CD4-positive, alpha-beta memory T cell (primary cell): ENCODE measurements at places on chromosomes 12 and 14.

- no peak for DNase-seq
Measured at GRCh38 chr14:51627313-51627712, 24.4 kb upstream of the FRMD6 start.

DNA sequence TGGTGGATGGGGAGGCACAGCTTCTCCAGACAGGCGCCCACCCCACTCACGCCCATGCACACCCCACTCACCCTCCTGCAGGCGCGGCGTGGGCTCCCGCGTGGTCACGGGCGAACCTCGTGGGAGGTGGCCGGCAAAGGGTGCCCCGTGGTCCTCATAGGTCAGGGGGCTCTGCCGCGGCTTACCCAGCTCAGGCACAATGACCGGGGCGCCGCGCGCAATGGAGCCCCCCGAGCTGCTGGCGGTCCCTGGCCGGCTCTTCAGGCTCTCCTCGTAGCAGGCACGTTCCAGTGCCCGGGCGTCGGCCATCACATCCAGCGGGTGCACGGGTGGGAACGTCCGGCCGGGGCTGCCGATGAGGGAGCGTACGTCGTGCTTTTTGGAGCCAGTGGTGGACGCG, 49.6 kb downstream of the RFLNA start:
- no peak for DNase-seq

DNA sequence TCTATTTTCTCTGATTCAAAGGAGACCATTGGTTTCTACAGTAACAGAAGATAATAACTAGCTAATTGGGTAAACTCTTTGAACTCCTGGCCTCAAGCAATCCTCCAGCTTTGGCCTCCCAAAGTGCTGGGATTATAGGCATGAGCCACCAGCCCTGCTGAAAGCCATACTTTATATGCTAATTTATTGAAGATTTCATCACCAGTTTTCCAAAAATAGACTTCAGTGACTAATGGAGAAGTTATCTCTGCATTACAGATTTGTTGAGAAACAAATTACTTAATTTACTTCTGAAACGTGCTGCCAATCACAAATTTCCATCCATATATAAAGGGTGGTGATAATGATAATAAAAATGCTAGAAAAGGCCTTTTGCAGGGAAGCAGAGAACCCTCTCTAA, 1758.1 kb upstream of the SEL1L start:
- DNase-seq, result no peak

- DNase-seq, result no peak
Measured at GRCh38 chr14:56342494-56342942, 224.3 kb downstream of the PELI2 start.

DNA sequence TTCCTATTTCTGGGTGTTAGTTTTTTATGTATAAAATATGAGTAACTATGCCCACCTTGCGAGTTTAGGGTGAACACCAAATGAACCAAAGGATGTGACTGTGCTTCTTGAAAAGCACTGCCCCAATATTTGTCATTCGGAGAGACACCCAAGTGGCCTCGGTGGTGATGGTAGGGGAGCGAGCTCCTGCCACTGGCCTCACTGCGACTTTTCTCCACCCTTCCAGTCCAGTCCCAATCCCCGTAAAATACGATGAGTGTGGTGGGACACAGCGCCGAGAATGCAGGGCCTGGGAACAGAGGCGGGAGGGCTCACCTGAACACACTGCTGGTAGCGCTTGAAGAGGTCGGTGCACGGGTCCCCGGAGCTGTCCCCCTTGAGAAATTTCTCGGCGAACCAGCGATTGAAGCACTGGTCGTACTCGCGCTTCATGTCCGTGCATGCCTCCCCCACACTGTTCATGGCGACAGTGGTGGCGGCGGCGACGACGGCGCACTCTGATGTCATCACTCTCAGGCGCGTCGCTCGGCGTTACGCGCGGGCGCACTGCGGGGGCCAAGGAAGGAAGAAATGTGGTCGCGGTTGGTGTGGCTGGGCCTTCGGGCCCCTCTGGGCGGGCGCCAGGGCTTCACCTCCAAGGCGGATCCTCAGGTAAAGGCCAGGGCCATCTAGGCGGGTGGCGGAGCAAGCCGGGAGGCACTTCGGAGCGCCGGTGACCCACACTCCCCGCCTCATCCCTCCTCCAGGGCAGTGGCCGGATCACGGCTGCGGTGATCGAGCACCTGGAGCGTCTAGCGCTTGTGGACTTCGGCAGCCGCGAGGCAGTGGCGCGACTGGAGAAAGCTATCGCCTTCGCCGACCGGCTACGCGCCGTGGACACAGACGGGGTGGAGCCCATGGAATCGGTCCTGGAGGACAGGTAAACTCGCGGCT, at the start of the genes GATC and TRIAP1:
Gene GATC, plus strand, starts transcription at position 534 of the 933 bp plus-strand sequence. Its CDS starts 37 bp downstream, at position 571.
Gene TRIAP1, minus strand, starts transcription at position 474 of the 933 bp plus-strand sequence. Its CDS starts 12 bp downstream, at position 462.
- peak; percentile 85 for DNase-seq

GRCh38 chr12:56602239-56602638, 27.9 kb downstream of the BAZ2A start:
- no peak for DNase-seq

DNA sequence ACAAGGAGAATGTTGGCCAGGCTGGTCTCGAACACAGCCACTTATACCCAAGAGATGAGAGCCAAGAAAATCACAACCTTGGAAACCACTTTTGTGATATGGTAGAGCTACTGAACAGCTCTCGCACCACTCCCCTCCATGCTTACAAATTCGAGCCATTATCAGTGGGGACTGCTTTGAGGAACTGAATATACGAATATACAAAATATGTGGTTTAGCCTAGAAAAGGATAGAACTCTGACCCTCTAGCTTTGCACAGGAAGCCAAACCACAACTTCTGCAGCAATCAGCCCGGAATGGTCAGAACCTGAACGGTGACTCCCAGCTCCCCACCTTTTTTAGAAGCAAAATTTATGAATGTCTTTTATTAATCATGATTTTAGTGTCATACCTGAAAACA, 129.8 kb upstream of the TMEM132C start:
- no peak for DNase-seq

DNA sequence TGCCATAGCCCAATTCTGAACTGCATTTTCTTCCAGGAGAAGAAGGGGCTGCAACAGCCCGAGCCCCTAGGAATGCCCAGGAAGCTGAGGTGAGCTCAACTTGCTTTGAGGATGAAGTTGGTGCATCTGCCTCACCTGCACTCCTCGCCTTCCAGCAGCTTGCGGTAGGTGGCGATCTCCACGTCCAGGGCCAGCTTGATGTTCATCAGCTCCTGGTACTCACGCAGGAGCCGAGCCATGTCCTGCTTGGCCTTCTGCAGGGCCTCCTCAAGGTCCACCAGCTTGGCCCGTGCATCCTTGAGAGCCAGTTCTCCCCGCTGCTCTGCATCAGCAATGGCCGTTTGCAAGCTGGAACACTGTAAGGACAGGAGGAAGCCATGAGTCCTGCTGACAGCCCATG, 6.0 kb downstream of the KRT75 start:
- DNase-seq, result no peak

GRCh38 chr12:122197612-122197966, 5.9 kb upstream of the B3GNT4 start:
- no peak for DNase-seq

GRCh38 chr12:13173012-13173932, 23.3 kb upstream of the EMP1 start:
- no peak for DNase-seq

DNA sequence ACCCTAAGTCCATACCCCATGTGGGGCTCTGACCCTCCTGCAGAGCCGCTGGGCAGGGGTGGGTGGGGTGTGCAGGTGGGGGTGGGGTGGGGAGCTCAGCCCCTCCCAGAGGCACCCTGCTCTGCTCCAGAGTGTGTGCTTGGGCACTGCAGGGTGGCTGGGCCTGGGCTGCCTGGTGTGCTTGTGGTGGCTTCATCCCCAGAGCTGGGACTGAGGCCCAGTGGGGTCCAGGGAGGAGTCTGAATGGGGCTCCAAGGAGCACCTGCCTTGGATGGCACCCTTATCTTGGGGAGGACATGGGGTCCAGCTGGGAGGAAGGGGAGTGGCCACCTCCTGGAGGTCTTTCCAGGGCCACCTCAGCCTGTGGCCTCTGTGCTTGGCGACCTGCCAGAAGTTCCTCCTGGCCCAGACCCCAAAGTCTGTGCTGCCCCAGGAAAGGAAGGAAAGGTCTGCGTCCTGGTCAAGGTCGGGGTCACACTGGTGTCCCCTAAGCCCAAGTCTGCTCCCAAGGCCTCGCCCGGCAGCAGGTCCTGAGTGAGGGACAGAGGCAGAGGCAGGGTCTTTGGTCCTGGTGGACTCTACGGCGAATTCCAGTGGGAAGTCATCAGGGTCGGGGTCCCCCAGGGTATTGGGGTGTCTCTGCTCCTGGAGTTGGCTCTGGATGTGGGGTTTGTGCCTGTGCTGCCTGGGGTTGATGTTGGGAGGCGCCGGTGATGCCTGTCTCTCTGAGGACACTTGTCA, 373.4 kb downstream of the TMEM121 start:
- no peak for DNase-seq

DNA sequence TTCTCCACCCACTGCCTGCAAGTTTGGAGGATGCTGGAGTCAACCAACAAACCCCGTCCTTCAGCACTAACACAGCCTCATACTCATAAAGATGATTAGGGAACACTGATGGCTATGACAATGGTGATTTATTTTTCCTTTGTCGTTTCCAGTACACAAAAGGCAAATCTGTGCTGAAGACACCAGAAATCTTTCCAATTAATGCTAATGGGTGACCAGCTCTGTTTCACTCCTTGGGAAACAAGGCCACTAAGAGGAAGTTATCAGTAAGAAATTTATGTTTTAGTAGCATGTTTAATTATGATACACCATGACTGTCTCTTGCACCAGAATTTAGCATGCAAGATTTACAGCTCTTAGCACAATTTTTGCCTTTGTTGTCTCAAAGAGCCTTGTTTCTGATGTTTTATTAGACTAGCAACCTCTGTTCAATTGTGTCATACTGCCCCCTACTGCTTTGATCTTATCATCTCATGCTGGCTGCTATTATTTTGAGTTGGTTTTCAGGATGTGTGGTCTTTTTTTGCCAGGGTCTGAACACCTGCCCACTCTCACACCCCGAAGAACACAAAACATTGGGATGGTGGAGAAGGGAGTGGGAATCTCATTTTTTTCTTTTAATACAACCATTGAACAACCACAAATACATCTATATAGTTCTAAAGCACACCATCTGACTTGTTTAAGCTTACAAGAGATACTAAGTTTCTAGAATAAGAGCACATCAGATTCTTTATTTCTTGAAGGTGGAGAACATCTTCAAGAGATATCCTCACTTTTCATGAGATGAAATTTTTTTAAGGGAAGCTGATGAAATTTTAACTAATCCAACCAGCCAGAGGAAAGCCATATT, 160.9 kb downstream of the SPTSSA start:
- peak; percentile 20 for DNase-seq

DNA sequence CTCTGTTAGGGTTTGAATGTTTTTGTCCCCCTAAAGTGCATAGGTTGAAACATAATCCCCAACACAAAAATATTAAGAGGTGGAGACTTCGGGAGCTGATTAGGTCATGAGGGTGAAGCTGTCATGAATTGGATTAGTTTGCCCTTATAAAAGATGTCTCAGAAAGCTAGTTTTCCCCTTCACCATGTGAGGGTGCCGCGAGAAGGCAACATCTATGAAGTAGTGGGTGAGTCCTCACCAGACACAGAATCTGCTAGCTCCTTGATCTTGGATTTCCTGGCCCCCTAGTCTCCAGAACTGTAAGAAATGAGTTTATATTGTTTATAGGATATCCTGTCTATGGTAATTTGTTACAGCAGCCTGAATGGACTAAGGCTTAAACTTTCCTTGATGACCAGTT, 301.5 kb upstream of the ATP2B1 start:
- no peak for DNase-seq

- peak; percentile 48 for DNase-seq
Measured at GRCh38 chr12:117836999-117837736, 131.6 kb downstream of the KSR2 start.

GRCh38 chr12:69101505-69101904, 137.9 kb upstream of the CPSF6 start:
- DNase-seq, result no peak

DNA sequence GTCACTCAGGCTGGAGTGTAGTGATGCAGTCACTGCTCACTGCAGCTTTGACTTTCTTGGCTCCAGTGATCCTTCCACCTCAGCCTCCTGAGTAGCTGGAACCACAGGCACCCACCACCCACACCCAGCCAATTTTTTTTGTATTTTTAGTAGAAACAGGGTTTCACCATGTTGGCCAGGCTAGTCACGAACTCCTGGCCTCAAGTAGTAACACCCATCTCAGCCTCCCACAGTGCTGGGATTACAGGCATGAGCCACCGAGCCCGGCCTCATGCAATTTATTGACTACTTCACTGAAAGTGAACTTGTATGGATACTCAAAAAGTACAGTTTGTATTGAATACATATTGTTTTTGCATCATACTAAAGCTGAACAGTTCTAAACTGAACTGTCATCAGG, 9.1 kb downstream of the PSEN1 start:
- no peak for DNase-seq

DNA sequence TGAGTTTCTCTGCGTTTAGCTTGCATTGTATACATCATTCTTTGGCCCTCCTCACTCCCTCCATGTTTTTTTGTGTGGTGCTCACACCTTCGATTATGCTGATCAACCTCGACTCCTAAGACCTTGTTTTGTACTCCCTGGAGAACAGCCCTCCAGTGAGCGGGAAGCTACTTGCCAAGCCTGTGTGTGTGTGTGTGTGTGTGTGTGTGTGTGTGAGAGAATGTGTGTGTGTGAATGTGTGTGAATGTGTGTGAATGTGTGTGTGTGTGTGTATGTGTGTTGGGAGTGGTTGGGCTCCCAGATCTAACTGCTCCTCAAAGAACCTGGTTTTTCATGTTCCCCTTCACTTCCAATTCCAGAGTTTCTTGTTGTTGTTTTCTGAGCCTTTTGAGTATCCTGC, 6.0 kb downstream of the NYNRIN start:
- no peak for DNase-seq

- no peak for DNase-seq
Measured at GRCh38 chr12:109222496-109222895, 86.6 kb downstream of the FOXN4 start.

DNA sequence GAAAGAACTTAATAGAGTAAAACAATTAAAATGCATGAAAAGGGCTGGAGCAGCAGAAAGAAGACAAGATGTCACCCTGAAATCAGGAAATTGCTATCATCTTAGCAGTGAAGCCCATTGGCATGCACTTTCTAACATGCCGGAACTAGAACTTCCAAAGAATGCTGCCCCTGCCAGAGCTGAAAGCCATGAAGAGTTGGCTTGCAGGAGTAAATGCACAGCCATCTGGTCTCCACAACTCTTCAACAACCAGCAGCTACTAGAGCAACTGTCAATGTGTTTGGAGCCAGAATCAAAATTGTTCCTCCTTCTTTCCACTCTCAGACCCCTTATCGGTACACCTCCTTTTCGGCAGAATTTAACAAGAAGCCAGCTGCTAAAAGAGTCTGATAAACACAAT, 414.1 kb downstream of the KCNH5 start:
- no peak for DNase-seq

GRCh38 chr14:63781686-63782085, 53.8 kb upstream of the SGPP1 start:
- DNase-seq, result no peak
